HT1080 (cell line): ENCODE measurements at places on chromosomes 7 and 10. TPM values are rescaled to one million over a fixed set of nuclear protein-coding genes. Genes with fewer than 3 reads are reported as not detected.

Gene FAM149B1
- total RNA-seq: 13.1 and 14.2 TPM in 2 replicates

Gene FAM25C
- not detected in 2 replicates for total RNA-seq

Gene C10orf143
- total RNA-seq: 0.47 TPM in 1 of 2 replicates, not detected in the other

Gene C10orf53
- total RNA-seq: not detected in 2 replicates

Gene HOXA13
- total RNA-seq: 0.70 and 0.88 TPM in 2 replicates

Gene PODXL
- total RNA-seq: 111 and 131 TPM in 2 replicates

Gene OGDHL
- 9.5 and 10.7 TPM in 2 replicates for total RNA-seq

Gene MEST
- total RNA-seq: 0.21 and 0.30 TPM in 2 replicates

Gene UNCX
- total RNA-seq: not detected in 2 replicates

Gene EGR2
- not detected in 2 replicates for total RNA-seq

Gene CDC14C
- not detected in 2 replicates for total RNA-seq

Gene NEUROG3
- not detected in 2 replicates for total RNA-seq

Gene CRHR2
- total RNA-seq: not detected in 2 replicates

Gene ELAPOR2
- total RNA-seq: 6.7 and 7.7 TPM in 2 replicates

Gene NET1
- 40.1 and 58.3 TPM in 2 replicates for total RNA-seq

Gene KIFBP
- 37.8 and 39.3 TPM in 2 replicates for total RNA-seq

Gene DPP6
- not detected in 2 replicates for total RNA-seq

Gene FEZF1
- total RNA-seq: not detected in 2 replicates

Gene UBE2D4
- total RNA-seq: 16.9 and 18.4 TPM in 2 replicates

Gene ZNF282
- 27.0 and 30.4 TPM in 2 replicates for total RNA-seq

Gene HOXA4
- total RNA-seq: 1.3 and 1.6 TPM in 2 replicates

Gene ITPRIP
- total RNA-seq: 14.0 and 20.0 TPM in 2 replicates

Gene PNLIP
- not detected in 2 replicates for total RNA-seq

Gene CLEC2L
- total RNA-seq: 0.13 TPM in 1 of 2 replicates, not detected in the other

Gene ASB13
- total RNA-seq: 17.4 and 19.4 TPM in 2 replicates

Gene TBL2
- total RNA-seq: 34.7 and 57.3 TPM in 2 replicates
